ENCODE measurements at places on chromosomes 2 and 18. TPM values are rescaled to one million over a fixed set of nuclear protein-coding genes. Genes with fewer than 3 reads are reported as not detected.

DNA sequence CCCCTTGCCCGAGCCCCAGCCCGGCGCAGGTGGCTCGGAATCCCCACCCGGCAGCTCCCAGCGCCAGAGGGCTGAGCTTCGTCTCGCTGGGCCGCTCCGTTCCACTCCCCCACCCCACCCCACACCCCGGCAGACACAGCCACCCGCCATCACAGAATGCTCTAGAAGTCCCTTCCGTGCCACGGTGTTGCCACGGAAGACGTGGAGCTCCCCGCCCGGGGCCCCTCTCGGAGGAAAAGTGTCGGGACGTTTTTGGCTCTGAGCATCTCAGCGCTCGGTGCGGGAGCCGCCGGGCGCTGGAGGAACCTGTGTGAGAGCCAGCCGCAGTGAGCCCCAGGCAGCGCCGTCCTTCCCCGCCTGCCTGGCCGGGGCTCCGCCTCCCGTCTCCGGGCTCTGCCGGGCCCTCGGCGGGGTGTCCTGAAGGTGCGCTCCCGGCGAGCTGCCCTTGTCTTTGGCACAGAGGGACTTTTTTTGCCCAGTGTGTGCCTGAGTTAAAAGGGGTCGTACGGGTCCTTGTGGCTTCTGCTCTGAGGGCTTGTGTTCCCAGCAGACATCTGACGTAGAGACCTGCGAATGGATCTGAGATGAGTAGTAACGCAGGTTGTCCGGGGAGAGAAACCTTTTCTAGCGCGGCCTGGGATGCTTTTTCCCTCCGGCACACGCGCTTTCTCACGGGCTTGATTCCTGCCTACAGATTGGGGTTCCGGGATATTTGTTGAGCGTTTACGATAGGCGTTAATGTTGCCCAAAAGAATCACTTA lies 1.8 kb downstream of the ZCCHC2 start:
- DNase-seq: peak; percentile 59

DNA sequence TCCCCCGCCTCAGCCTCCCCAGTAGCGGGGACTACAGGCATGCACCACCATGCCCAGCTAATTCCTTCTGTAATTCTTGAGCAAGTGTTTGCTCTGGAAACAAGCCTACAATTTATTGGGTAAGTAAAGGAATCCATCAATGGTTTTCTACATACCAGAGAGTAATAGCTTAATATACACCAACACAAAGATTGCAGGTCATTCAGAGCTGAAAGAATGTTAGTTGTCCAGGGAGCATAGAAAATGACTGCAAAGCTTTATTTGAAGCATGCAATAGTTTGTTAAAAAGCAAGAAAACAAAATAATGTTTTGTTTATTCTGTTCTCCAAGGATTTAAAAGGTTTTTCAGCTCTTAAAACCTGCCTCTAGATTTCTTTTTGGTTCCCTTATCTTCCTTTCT lies 5.6 kb downstream of the IDH1 start:
- DNase-seq: no peak

GRCh38 chr18:59272891-59273758 lies at the start of gene RAX:
Gene RAX, minus strand, starts transcription at chr18:59273454. Its CDS starts 248 bp downstream, at chr18:59273206.
- peak; percentile 30 for DNase-seq

GRCh38 chr18:39191058-39191457 lies 1625.5 kb upstream of the CELF4 start:
- DNase-seq: no peak

GRCh38 chr18:79378536-79379250 lies 17.0 kb upstream of the NFATC1 start:
- DNase-seq: peak; percentile 85

GRCh38 chr2:186575856-186576255 lies 14.0 kb upstream of the ITGAV start:
- no peak for DNase-seq

Gene REG3A
- total RNA-seq: not detected

- DNase-seq: no peak
These were observed 21.6 kb downstream of the ASB1 start for GRCh38 chr2:238448031-238448955.

Gene RAMP1
- not detected for total RNA-seq

Gene POU3F3
- total RNA-seq: not detected

GRCh38 chr2:37283207-37283606 lies 41.4 kb downstream of the PRKD3 start:
- DNase-seq: no peak

DNA sequence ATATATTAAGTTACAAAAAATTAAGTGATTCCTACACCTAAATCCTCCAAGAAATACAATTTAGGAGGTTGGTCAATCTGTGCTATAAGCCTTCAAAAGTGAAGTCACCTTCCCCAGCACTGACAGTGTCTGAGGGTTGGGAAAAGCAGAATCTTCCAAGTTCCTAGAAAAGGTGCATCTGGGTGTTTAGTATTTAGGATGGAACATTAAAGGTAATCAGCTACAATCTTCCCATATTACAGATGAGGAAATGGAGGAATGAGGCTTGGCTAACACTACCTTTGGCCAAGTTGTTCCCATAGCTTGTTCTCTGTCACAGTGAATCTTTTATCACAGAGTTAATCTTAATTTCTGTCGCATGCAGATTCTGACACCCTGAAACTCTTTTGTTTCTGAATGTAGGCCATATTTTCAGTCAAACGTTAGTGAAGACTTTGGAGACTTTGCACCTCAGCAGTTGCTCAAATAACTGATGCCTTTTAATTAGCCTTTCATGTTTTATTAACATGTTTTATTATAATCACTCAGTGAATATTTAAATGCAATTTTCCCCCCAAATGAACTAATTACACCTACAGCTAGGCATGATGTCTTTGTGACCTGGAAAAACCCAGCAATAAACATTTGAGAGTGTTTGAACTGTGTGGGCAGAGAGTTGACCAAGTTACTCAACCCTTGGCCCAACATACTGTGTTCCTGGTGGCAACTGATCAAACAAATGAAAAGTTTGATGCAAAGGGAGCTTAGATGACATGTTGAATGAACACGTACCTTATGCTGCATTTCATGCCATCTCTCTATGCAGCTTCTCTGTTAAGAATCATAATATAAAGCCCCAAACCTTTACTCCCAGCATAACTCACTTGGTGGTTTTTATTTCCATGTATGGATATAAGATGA lies 17.6 kb downstream of the FN1 start:
- DNase-seq: no peak

Gene LRATD1
- total RNA-seq: not detected

Gene DOK6
- not detected for total RNA-seq

- DNase-seq: no peak
These were observed 190.3 kb downstream of the RBM43 start for GRCh38 chr2:151071382-151071781.

Gene RAPGEF4
- 0.73 TPM for total RNA-seq

DNA sequence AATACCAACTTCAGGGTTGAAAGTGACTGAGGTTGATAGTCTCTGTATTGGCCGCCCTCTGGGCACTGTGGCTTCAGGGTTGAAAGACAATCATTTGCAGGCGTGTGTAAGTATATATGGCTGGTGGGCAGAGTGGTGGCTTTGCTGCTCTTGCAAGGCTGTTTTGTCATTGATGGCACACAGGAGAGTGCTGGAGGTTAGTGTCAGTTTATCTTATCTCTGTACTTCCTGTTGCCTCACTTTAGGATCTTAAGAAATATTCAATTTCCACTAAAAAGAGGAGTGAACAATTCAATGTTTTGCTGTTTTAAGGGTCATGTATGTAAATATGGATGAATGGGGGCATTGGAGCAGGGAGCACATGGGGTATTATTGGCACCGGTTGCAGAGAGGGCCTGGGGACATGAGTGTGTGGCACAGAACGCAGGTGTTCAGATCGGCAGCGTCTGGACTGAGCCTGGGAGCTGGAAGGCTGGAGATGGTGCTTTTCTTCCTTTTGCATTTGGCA lies 51.5 kb downstream of the NCK2 start:
- DNase-seq: no peak

- no peak for DNase-seq
These were observed 65.0 kb upstream of the IKZF2 start for GRCh38 chr2:213216461-213216860.

Gene UGT1A6
- not detected for total RNA-seq

GRCh38 chr2:57907411-57907810 lies 139.2 kb upstream of the VRK2 start:
- no peak for DNase-seq

DNA sequence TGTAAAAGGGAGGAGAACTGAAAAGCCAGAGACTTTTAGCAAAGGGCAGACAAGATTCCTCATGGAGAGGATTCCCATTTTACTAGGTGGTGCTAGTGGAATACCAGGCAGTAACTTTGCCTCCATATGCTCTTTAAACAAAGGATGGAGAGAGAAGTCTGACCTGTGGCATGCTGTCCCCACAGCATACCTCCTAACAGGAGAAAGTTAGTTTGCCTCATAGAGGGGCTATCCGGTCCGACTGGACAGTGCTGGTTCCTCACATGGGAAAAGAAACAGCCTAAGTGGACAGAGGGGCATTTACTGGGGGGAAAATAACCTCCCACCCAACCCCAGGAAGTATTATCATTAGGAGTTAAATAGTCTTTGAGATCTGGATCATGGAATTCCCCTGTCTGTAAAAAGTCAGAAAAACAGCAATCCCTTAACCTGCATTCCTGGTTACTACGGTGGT lies 31.6 kb upstream of the GMCL1 start:
- no peak for DNase-seq

Gene ASB18
- total RNA-seq: not detected

- DNase-seq: no peak
These were observed 167.5 kb upstream of the ZFP36L2 start for GRCh38 chr2:43393918-43394317.

- DNase-seq: no peak
These were observed 183.6 kb downstream of the SMAD7 start for GRCh38 chr18:48767090-48767690.

Gene PFN4
- total RNA-seq: not detected

DNA sequence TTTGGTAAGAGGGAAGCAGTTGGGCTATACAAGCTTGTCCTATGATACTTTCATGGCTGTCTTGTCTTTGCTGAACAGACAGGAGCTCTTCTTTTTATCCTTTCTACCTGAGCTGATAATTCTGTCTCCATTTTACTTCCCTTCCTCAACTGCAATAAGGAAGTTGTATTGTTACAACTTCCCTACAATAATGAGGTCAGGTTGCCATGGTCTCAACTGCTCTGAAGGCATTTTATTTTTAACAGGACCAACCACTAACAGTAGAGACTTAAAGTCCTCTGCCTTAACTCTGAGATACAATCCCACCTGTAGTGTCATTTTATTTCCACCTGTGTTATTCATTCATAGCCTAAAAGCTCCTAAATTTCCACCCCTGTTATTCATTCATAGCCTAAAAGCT lies 118.6 kb upstream of the PGAP1 start:
- no peak for DNase-seq

Gene CRYBA2
- total RNA-seq: not detected

DNA sequence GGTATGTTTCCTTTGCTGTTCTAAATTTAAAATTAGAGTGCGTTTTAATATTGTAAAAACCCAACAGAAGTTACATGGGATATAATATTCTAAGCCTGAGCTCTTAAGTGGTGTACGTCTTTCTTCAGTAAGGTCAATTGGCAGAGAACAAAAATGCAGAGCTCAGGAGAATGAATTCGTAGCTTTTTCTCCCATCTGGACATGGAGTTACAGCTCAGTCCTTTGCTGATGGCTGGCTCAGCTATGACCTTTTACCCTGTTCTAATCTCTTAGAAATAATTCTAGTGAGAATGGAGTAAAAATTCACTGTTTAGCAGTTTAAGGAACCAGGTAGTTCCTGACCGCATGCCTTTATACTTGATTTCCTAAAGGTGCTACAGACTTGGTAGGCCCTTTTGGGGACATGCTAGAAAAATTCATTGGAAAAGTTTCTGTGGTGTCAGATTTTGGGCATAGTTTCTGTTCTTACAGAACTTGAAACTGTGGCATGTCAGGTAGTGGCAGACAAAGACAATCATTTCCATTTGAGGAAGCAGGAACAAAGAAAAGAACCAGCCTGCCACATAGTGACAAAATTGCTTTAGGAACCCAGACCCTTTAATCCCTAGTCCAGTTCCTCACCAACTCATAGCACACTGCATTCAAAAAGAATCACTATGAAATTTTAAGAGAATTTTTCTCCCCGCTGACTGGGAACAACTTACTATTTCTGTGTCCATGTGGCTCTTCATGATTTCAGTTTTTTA lies 566.8 kb upstream of the ZNF804A start:
- DNase-seq: no peak

GRCh38 chr2:2696325-2696724 lies 365.2 kb upstream of the MYT1L start:
- no peak for DNase-seq

GRCh38 chr18:49041435-49042245 lies 90.9 kb upstream of the SMAD7 start:
- peak; percentile 41 for DNase-seq

DNA sequence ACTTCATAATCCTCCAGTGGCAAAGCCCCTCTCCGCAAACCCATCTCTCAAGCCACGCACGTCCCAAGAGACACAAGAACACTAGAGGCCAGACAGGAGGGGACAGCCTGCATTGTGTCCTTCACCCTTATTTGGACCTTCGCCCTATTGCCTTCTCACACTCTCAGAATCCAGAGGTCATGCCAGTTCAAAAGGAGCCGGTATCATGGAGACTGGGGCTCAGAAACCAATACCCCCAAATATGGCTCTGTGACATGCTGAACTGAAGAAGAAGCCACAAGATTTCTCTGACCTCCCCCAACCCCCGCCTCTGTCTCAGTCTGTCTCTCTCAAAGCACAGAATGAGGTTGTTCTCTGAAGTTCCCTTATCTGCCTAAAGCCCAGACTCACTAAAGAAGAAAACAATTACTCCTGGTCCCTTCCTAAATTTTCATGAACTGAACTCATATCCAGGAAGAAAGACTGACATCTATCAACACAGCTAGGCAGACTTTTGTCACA lies 19.2 kb upstream of the SPATA3 start:
- DNase-seq: no peak

DNA sequence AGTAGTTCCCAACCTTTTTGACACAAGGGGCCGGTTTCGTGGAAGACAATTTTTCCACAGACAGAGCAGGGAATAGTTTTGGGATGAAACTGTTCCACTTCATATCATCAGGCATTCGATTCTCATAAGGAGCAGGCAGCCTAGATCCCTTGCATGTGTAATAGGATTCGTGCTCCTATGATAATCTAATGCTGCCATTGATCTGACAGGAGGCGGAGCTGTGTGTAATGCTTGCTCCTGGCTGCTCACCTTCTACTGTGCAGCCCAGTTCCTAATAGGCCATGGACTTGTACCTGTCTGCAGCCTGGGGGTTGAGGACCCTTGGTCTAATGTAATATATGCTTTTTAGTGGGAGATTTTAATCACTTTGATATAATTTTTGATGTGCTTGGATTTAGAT lies 188.7 kb upstream of the KLHL14 start:
- no peak for DNase-seq

Gene CD207
- 0.25 TPM for total RNA-seq
